NCI-H1436 (cell line): ENCODE measurements at places on chromosomes 16 and 17.
A peak's percentile ranks its signal among the peaks of the same experiment; 100 is the strongest.

DNA sequence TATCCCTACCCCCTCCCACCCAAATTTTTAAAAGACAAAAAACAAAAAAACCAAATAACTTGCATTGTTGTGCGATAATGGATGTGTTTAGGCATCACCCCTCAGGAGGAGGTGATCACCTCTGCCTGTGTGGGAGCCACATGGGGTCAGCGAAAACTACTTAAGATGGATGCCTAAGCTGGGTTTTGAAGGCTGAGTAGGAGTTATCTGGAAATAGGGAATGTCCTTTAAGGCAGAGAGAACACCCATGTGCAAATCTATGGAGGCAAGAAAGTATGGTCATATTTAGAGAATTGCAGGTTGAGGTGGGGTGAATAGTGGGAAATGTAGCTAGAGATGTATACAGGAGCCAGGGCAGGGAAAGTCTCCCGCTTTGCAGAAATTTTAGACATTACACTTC lies 5.6 kb upstream of the TACO1 start:
- no peak for DNase-seq

GRCh38 chr17:16106161-16106891 lies 106.7 kb downstream of the TTC19 start:
- no peak for DNase-seq

DNA sequence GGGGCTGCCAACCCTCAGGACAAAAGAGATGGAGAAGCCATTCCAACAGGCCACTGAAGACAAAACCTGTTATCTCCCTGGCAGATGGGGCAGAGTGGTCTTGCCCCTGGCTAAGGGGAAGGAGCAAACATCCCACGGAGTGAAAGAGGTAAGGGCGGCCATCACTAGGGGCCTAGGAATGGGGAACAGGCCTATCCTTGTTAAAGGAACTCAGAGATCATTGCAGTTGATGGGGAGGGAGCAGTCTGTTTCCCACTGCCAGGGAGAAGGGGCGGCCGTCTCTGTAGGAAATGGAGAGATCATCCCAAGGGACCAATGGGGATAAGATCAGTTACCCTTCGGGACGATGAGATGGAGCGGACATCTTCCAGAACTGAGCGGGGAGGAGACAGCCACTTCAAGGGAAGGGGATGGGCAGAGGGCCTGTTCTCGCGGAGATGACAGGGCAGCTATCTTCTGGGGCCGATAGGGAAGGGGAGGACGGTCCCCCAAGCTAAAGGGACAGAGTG lies 581 bp upstream of the TMEM208 start:
- DNase-seq = no peak

DNA sequence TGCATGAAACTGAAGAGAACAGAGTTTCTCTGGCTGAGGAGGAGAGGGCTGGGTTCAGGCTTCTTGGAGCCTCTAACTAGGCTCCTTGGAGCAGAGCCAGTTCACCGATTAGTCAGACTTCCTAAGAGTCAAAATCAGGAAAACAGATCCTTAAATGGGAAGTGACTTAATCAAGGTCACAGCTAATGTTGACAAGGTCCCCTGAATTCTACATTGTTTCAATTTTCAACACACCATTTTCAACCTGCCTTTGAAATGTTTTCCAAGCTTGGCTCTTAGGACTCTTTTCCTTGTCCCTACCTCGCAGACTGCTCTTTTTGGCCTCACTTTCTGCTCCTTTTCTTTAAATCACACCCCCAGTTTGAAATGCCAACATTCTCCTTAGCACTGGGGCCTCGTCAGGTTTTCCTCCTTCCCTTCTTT lies 16.3 kb downstream of the MYL4 start:
- DNase-seq = no peak

DNA sequence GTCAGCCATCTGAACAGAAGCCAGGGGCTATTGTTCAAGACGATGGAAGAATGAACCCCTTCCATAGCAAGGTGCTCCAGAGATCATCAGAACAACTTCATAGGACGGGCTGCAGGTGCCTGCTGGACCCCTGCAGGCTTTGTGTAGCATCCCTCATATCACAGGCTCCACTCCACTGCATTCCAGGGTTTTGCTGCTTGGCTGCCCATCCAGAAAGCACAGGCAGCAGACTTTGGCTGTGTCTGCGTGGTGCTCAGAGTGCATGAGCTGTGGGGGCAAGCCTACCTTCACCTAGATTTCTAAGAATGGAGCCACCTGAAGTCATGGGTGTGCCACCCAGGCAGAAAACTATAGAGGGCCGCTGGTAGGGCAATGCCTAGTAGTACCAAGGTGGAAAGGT lies 93.9 kb upstream of the NLRP1 start:
- no peak for DNase-seq

DNA sequence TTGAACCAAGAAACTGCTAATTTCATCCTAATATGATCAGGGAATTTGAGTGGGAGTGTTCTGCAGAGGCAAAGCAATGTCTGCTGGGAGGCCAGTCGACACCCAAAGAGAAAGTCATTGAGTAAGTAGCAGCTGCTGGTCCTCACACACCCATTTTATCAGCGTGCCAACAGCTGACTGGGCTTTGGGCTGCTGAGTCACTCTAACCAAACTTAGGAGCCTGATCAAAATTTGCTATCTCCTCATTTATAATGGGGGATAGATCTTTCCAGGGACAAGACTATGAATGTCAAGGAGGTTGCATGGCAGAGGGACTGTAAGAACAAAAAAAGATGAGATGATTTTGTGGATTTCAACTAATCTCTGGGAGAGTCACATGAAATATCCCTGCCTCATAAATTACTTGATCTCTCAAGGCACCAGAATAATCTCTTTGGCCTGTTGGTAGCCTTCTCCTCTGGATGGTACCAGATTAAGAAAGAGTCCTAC lies 32.9 kb downstream of the CPSF4L start:
- DNase-seq = no peak

GRCh38 chr16:9251026-9251425 lies 159.6 kb downstream of the HAPSTR1 start:
- no peak for DNase-seq

- no peak for DNase-seq
Observed at GRCh38 chr17:43825567-43825966, 7.4 kb downstream of the MPP3 start.

GRCh38 chr16:85281181-85281580 lies 168.9 kb upstream of the CIBAR2 start:
- peak; percentile 55 for DNase-seq

DNA sequence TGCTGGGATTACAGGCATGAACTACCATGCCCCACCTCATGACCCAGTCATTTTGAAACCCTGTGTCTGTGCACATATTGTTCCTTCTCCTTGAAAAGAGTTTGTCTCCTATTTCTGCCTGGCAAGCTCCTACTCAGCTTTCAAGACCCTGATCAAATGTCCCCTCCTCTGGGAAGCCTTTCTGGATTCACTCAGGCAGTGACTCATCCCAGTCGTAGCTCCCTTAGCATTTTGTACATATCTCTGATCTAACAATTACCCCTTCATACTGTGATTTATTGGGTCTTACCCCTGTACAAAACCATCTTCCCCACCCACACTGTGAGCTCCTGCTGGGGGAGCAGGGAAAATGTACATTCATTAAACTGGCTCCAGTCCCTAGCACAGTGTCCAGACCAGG lies 18.1 kb upstream of the ABCC12 start:
- no peak for DNase-seq

DNA sequence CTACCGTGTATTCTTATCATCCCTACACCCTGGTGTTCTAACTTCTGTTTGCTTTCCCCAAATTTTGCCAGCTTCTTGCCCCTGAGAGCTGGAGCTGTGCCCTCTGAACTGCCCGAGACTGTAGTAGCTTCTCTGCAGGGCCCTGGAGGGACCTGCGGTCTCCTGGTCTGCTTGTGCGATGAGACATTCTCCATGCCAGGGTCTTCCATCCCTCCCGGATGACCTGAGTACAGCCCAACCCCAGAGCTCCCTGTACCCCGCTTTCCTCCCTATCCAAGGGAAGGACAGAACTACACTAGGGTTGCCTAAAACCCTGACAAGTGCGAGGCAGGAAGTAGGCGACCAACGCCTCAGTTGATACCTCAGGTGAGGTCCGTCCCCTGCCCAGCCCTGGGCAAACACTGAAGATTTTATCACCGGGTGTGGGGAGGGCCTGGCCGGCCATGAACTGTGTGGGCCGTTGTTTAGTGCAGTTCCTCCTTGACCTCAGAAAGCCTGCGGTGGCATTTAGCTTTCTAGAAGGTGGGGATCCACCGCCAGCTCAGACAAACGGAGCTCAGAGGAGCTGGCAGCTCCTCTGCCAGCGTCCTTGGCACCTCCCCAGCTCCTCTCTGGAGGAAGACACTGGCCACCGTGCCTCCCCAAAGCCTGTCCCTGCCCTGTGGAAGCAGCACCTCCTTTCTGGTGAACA lies 13.7 kb downstream of the CANT1 start:
- DNase-seq = no peak

- no peak for DNase-seq
Observed at GRCh38 chr16:28604186-28604565, 5.7 kb downstream of the SULT1A1 start.

GRCh38 chr16:79716645-79717332 lies 116.3 kb upstream of the MAF start:
- DNase-seq = no peak

DNA sequence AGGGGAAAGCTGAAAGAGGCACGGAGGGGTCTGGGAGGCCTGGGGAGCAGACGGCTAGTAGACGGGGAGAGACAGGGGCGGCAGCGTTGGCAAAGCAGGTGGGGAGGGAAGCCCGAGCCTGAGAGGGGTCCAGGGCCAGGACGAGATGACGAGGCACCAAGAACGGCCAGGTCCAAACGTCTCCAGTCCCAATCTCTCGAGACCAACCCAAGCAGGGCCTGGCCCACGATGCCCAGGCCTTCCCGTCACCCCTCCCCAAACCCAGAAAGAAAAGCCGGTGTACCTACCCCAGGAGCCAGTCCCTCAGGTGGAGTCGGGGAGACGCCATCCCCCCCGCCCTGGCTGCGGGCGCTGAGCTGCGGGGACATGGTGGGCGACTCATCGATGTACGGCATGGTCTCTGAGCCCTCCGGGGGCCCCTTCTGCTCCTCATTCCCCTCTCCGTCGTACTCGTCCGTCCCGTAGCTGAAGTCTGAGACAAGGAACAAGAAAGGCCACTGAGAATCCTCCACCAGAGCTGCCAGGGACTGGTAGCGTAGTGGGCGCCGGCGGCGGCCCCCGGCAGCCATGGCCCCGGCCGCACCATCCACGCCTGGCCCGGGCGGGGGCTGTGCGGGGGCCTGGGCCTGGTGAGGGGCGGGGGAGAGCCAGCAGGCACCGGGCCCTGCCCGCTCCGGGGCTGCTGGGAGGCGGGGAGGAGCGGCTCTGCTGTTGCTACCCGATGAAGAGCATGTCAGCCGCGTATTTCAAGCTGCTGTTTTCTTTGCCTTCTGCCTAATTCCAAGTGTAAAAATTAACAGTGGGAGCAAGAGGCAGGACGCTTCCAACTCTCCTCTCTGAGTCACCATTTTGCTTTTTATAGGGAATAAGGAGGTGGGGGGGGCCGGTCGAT lies 54.6 kb downstream of the ABR start:
- DNase-seq = no peak

DNA sequence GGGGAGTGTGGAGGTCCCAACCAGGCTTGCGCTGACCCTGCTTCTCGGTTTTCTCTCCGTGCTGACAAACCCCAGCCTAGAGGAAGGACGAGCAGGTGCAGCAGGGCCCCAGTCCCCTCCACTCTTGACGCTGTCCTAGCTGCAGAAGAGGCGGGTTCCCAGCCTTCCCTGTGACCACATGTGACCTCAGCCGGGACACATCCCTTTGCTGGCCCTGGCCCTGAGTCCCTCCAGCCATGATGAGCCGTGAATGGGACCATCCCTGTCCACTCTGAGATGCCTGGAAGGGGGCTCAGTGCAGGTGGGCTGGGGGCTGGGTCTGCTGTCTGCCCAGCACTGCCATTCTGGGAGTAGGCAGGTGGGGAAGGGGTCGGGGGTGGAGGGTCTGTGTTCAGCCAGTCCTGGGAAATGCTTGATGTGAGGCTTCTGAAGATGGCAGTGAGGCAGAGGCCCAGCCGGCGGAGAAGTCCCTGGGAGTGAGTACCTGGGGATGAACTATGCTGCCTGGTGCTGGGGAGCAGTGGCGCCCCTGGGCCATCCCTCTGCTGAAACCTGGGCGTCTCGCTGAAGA lies 1.9 kb upstream of the TUBB3 start:
- DNase-seq = no peak

DNA sequence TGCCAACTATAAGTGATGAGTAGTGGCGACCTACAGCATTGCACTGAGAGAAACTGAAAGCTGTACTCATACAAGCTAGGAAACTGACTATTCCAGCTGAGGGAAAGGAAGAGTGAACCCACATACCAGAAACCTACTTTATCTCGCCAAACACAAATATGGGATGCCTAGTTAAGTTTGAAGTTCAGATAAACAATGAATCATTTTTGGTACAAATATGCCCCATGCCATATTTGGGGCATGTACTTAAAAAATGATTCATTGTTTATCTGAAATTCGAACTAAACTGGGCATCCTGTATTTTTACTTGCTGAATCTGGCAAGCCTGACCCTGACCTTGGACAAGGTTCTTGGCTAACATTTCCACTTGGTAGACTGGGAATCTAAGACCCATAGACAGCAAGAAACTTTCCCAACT lies 527.8 kb upstream of the PSMD7 start:
- no peak for DNase-seq

GRCh38 chr16:30844671-30845449 lies 49.0 kb downstream of the BCL7C start:
- DNase-seq = peak; percentile 85

GRCh38 chr16:57689762-57690558 lies 4.6 kb upstream of the DRC7 start:
- DNase-seq = no peak

DNA sequence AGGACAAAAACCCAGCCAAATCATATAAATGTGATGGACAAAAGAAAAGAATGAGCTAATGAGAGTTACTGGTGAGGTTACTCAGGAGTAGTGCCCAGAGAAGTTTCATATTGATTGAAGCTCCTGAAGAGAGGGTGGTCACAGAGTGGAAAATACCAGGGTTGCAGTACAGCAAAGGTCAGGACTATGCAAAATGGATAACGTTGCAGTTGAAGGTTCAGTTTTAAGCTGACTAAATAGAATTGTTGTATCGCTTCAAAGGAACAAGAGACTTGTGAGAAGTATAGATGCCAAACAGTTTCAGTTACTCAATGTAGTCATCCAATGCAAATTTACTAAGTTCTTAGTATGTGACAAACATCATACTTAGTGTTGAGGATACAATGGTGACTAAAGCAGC lies 47.1 kb downstream of the ABCA8 start:
- no peak for DNase-seq

GRCh38 chr17:57535249-57535966 lies 209.7 kb downstream of the CCDC182 start:
- peak; percentile 71 for DNase-seq

DNA sequence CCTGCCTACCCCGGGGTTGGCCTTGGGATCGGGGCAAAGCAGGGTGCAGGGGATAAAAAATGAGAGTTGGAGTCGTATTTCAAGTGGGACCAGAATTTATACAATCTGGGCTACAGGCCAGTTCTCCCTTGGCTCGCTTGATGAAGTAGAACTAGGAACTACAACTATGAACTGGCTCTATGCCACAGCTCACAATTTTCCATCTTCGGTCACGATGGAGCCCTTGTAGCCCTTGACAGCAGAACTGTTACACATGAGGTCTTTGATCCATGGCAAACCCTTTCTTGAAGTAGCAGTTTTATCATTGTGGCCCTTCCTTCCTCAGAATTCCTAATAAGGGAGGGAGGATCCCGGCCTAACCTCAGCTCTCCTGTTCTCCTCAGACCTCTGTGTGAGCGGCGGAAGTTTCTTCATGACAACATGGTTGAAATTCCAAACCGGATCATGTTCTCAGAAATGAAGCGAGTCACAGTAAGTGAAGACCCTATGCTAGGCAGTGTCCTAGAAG lies 17.1 kb downstream of the LIG3 start:
- DNase-seq = no peak
